ENCODE measurements at places on chromosomes 7 and 10. TPM values are rescaled to one million over a fixed set of nuclear protein-coding genes. Genes with fewer than 3 reads are reported as not detected.

KLF14 gene
- 0.13 TPM for total RNA-seq

NKX2-3 gene
- not detected for total RNA-seq

ST8SIA6 gene
- total RNA-seq: 0.88 TPM

MYH16 gene
- 0.26 TPM for total RNA-seq

SPDYE1 gene
- not detected for total RNA-seq

PIP gene
- not detected for total RNA-seq

SVIL gene
- total RNA-seq: 16.4 TPM
